ENCODE measurements at places on chromosomes 4 and X.

DNA sequence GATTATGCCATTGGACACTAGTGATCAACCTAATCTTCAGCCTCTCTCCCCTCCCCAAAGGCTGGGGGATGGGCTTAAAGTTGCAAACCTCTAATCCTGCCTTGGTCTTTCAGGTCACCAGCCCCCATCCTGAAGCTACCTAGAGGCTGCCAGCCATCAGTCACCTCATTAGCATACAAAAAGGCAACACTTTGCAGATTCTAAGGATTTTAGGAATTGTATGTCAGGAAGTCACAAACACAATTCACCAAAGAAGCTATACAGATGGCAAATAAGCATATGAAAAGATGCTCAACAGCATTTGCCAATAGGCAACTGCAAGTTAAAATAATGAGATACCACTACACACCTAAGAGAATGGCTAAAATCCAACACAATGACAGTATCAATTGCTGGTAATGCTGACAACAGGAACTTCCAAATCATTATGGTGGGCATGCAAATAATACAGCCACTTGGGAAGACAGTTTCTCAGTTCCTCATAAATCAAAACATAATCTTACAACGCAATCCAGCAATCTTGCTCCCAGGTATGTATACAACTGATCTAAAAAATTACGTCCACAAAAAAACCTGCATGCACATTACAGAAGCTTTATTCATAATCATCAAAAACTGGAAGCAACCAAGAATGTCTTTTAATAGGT, 9.0 kb upstream of the PIM2 start:
- no peak for DNase-seq

- DNase-seq = no peak
These were observed 11.4 kb downstream of the RNF150 start for GRCh38 chr4:141121768-141122454.

DNA sequence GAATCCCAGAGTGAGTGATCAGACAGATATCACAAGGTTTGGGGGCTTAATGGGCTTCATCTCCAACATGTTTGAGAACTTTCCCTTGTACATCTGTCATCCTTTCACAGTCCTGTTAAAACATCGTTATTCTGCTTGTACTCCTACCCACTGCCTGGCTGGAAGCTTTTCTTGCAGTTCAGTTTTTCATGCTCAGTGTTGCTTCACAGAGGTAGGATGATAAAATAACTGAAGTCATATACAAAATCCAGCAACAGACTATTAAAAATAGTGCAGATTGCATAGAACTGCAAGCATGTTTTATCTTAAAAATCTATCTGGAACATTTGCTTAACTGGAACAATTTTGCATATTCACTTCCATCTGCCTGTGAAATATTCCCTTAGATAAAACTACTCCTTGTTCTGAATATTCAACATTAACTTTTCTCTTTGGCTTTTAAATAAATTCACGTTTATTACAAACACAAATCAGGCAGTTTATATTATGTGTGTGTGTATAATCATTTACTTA, 579.6 kb upstream of the IGFBP7 start:
- no peak for DNase-seq

DNA sequence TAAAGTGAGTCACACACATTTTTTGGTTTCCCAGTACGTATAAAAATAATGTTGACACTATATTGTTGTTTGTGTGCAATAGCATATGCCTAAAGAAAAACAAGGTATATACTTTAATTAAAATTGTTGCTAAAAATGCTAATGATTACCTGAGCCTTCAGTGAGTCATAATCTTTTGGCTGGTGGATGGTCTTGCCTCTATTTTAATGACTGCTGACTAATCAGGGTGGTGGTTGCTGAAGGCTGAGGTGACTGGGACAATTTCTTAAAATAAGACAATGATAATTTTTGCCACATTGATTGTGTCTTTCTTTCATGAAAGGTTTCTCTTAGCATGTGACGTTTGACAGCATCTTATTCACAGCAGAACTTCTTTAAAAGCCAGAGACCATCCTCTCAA, 21.0 kb upstream of the ANXA10 start:
- no peak for DNase-seq

- no peak for DNase-seq
These were observed 70.1 kb downstream of the IL15 start for GRCh38 chr4:141706445-141706844.

GRCh38 chr4:184961660-184962059, 56.6 kb upstream of the HELT start:
- no peak for DNase-seq

DNA sequence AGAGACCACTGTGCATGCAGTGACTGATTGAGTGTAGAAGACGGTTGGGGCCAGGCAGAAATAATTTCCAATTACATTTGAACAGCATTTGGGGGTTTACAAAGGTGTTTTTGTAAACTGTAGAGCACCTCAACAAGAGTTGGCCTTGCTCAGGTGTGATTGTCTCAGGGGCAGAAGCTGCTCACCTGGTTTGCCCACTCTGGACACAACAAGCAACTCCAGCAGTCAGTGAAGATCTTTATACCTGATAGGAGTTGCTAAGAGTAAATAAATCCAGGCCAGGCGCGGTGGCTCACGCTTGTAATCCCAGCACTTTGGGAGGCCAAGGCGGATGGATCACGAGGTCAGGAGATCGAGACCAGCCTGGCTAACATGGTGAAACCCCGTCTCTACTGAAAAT, 221.3 kb downstream of the RAB28 start:
- no peak for DNase-seq

DNA sequence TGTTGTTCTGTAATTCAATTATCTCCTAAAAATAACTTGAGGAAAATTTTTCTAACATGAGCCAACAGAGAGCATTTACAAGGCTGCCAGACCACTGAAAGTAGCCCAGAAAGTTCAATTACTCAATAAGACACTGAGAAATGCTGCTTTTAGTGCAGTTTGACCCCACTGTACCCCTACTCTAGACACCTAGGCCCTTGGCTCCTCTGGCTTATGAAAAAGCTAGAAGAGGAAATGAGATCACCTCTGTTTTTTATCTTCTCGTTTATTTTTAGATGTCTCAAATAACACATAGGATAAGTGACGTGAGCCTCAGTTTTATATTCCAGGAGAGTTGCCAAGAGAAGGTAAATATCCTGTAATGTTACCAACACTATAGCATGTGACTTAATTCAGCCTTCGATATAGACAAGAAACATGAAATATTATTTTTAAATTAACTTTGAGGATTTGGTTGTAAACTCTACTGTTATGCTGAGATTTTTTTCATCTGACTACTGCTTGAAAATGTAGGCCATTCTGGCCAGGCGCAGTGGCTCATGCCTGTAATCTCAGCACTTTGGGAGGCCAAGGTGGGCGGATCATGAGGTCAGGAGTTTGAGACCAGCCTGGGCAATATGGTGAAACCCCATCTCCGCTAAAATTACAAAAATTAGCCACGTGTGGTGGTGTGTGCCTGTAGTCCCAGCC, 24.4 kb downstream of the TNIP3 start:
- no peak for DNase-seq

DNA sequence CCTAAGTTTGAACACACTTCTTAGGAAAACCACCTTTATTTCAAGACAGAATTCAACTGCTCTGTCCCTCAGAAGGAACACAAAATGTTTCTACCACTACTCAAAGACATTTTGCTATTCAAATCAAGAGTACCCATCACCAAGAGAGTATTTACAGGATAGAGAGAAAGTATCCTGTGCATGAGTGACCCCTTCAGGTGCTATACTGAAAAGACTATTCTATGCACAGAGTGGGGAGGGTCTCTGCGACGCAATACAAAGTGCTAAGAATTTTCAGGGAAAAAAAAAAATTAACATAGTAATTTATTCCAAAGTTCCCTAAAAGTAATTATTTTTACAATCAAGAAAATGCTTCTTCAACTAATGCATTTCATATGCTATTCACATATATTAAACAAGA, 346.4 kb upstream of the FAM241A start:
- no peak for DNase-seq

DNA sequence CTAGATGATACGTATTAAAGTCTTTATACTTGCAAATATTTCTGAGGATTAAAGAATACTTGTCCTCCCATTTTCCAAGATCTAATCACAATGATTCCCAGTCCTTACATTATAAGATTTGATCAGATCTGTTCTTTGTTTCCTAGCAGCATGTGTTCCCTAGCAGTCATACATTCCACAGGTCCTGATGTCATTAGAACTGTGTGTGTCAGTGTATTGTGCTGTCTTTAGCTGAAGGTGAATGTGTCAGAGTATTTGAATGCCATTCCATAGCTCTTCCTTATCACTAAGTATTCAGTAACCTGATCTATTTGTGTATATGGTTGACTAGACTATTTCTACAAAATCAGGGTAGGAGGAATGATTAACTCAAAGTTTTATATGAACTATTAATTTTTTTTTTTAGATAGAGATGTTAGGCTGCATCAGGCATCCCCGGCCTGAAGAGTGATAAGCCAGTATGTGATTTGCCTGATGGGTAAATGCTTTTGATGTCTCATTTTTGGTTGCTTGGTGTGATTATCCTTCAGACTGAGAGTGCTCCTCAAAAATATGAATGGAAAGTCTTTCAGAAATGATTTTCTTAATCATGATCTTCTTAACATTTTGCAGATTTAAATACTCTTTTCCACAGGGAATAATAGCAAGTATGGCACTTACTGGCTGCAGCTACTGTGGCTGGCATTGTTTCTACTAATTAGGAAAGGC, 4.4 kb downstream of the ADGRL3 start:
- no peak for DNase-seq

GRCh38 chr4:100461807-100462605, 55.8 kb downstream of the EMCN start:
- no peak for DNase-seq

DNA sequence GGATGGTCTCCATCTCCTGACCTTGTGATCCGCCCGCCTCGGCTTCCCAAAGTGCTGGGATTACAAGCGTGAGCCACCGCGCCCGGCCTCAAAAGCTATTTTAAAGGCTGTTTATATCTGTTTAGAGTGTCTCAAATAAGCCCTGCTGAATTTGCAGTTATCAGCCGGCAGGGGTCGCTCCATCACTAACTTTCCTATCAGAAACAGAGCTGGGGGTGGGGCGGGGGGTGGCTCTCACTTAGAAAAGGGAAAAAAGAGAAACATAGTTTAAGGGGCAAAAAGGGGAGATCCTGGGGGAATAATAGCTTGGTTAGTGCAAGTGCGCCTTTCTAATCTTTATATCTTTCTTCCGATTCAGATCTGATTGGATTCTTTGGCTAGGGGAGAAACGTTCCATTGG, 450.7 kb downstream of the UBE2NL start:
- DNase-seq = no peak

- no peak for DNase-seq
These were observed 572.9 kb upstream of the ZFP42 start for GRCh38 chr4:187422655-187423054.

DNA sequence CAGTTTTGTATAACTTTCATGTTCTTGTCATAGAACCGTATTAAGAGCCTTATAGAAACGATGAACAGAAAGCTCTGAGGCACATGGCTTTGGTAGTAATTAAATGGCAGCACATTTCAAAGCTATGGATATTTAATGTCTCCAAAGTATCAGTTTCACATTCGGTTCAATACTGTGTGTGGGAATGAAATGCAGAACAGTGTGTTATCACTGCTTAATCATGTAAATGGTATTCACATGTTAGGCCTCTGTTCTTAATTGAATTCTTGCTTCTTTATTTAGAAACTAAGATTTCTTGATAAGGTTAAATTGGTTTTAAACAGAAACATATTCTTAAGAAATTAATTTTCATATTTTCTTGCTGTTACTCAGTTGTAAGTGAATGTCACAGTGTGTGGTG, 701.0 kb upstream of the PITX2 start:
- DNase-seq = no peak

- DNase-seq = no peak
These were observed 18.0 kb upstream of the SPIN2A start for GRCh38 chrX:57155171-57155570.

DNA sequence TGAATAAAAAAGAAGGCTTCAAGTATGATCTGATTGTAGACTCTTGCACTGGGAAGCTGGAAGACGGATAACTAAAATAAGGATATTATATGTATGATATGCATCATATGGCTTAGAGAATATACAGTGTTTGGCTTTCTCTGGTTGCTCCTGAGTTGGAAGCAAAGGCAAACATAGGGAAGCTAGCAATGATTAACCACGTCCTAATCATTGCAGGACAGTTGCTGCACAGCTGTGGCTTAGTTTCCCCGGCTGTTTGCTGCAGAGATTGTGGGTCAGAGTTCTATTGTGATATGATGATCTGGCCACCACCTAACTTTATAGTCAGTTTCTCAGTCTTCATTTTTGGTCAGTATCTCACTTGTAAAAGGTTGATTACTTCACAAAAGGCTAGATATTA, 36.3 kb upstream of the PARM1 start:
- no peak for DNase-seq

GRCh38 chr4:79331126-79331876, 5.4 kb upstream of the NAA11 start:
- no peak for DNase-seq

DNA sequence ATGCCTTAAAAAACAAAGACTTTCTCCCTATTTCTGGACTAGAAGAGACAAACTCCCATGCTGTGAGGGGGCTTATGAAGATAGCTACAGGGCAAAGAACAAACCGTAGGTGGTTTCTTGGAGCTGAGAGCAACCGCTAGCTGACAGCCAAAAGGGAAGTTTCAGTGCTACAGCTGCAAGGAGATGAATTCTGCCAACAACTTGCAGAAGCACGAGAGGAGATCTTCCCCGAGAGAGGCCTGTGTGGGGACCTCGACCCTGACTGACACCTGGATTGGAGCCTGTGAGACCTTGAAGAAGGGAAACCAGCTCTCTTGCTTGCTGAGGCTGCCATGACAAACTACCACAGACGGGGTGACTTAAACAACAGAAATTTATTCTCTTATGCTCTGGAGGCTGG, 183.8 kb upstream of the VCX3A start:
- no peak for DNase-seq

GRCh38 chr4:21801661-21802385, 146.7 kb downstream of the KCNIP4 start:
- DNase-seq = no peak

GRCh38 chrX:69297506-69297905, 132.3 kb upstream of the PJA1 start:
- DNase-seq = no peak
